Left lung (tissue), 14 donors: ENCODE measurements at places on chromosomes 7 and 10. TPM values are rescaled to one million over a fixed set of nuclear protein-coding genes. Genes with fewer than 3 reads are reported as not detected.

DNA sequence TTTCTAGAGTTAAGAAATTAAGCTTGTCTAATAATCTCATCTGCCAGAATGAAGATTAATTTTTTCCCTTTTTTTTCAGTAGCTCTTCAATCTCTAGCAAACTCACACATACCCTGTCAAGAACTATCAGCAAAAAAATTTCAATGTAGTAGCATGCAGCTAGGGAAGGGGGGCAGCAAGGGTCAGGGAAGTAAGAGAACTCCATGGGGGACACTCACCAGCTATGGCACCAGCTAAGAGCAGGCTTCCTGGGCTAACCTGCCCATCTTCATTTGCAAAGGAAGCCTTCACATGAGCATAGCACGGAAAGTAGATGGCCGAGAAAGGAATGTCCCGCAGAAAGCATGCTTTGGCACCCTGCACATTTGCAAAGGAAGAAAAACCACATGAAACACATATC lies 190.4 kb downstream of the SLC25A13 start:
- DNase-seq = no peak
- no peaks in the 10 kb centered on the region for H3K4me1 ChIP-seq
- H3K4me3 ChIP-seq = no peak overlapping the region
- no peaks in the 10 kb centered on the region for H3K27me3 ChIP-seq
- no peak overlapping the region for H3K27ac ChIP-seq
- H3K36me3 ChIP-seq = no peaks in the 10 kb centered on the region

DNA sequence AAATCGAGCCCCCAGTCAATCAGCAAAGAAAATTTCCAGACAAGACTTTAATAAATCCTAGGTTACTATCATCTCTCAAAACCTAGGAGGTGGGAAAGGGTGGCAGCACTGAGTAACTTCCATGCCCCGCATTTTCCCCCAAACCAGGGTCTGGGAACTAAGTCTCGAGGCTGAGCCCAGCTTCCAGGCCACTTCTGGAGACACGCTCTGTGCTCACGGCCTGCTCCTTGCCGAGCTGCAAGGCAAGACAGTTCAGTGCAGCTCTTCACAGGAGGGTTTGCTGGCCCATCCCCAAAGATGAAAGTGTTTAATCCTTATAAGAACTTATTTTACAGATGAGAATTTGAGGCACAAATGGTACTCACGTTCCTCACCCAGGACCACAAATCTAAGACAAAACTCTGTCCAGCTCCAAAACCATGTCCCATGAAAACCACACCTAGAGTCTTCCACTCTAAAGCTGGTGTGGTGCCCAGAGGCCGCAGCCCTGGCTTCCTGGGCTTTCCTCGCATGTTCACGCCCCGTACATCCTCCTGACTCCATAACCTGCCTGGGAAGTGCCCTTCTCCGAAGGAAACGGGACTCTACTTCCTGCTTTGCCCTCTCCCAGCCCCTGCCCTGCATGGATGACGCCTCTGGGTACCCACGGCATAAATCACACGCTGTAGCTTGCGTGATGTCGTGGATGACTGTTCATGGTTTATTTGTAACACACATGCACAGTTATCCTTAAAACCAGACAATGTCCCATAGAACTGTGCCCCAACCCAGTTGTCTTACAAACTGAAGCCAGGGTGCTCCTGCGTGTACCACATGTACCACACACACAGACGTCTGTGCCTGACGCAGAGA lies 201.2 kb downstream of the DIP2C start:
- no peak overlapping the region for H3K4me3 ChIP-seq
- H3K36me3 ChIP-seq = no peaks in the 10 kb centered on the region
- no peak for DNase-seq
- peaks cover 8% of the 10 kb centered on the region for H3K4me1 ChIP-seq

- no peaks in the 10 kb centered on the region for H3K36me3 ChIP-seq
Measured at GRCh38 chr10:67017218-67017617, 91.4 kb downstream of the LRRTM3 start.

DNA sequence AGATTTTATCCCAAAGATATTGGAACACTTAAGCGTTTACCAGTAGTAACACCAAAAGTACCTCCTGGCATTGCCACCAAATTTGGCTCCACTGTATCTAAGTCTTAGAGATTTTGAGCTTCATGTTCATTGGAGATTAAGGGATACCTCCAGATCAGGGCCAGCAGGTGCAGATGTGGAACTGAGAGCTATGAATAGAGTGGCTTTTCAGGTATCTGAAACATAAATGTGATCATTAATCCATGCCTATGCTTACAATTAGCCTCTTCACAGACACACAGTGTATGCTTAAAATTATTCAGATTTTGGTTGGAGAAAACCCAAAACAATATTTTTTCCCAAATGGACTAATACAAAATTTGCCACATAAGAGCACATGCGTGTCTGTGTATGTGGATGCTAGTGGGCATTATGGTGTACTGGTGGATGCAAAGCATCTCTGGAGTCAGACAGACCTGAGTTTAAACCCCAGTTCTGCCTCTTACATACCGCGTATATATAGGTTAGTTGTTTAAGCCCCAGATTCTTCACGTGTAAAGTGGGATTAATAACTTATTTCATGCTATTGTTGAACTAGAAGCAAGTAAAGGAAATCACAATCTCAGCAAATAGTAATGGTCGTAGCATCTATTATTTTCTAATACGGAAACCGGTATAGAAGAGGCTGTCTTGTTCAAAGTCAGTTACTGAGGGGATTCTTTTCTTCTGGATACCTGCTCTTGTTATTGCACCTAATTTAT lies 6.8 kb upstream of the LRRC4 start:
- no peaks in the 10 kb centered on the region for H3K27me3 ChIP-seq
- no peaks in the 10 kb centered on the region for H3K4me1 ChIP-seq
- no peak overlapping the region for H3K27ac ChIP-seq
- H3K4me3 ChIP-seq = no peak overlapping the region
- H3K36me3 ChIP-seq = no peaks in the 10 kb centered on the region
- no peak for DNase-seq

GRCh38 chr10:110708776-110709443 lies 64.8 kb downstream of the RBM20 start:
- peaks cover 4% of the 10 kb centered on the region for H3K27me3 ChIP-seq
- H3K4me1 ChIP-seq = no peaks in the 10 kb centered on the region
- DNase-seq = no peak
- H3K36me3 ChIP-seq = no peaks in the 10 kb centered on the region
- H3K27ac ChIP-seq = no peak overlapping the region

- peaks cover 10% of the 10 kb centered on the region for H3K4me1 ChIP-seq
- H3K4me3 ChIP-seq = no peak overlapping the region
- peak overlapping the region; percentile 39 for H3K27ac ChIP-seq
- no peaks in the 10 kb centered on the region for H3K27me3 ChIP-seq
- H3K36me3 ChIP-seq = no peaks in the 10 kb centered on the region
- no peak for DNase-seq
Measured at GRCh38 chr7:114988755-114989375, 67.0 kb downstream of the MDFIC start.

DNA sequence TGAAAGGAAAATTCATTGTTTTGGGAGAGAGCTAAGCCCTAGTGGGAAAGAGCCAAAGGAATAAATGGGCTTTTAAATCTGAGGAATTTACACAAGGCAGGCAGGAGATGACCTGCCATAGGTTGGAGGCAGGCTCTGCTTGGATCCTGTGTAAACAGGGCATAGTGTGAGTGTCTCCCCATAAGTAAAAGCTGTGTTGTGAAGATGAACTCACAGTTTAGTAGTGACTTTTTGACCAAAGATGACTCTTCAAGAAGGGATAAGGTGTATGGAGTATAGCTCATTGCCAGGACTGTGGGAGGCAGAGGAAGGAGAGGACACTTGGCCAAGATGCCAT lies 63.2 kb downstream of the KAT6B start:
- DNase-seq = no peak
- H3K4me1 ChIP-seq = peaks cover 7% of the 10 kb centered on the region
- H3K4me3 ChIP-seq = no peak overlapping the region
- no peaks in the 10 kb centered on the region for H3K36me3 ChIP-seq

- H3K27ac ChIP-seq = no peak overlapping the region
- H3K36me3 ChIP-seq = no peaks in the 10 kb centered on the region
- no peaks in the 10 kb centered on the region for H3K4me1 ChIP-seq
- DNase-seq = no peak
- H3K4me3 ChIP-seq = no peak overlapping the region
Measured at GRCh38 chr10:90675621-90676020, 182.2 kb downstream of the HTR7 start.

- no peaks in the 10 kb centered on the region for H3K27me3 ChIP-seq
- H3K36me3 ChIP-seq = no peaks in the 10 kb centered on the region
- no peak for DNase-seq
Measured at GRCh38 chr7:105674200-105674920, 93.1 kb upstream of the EFCAB10 start.

DNA sequence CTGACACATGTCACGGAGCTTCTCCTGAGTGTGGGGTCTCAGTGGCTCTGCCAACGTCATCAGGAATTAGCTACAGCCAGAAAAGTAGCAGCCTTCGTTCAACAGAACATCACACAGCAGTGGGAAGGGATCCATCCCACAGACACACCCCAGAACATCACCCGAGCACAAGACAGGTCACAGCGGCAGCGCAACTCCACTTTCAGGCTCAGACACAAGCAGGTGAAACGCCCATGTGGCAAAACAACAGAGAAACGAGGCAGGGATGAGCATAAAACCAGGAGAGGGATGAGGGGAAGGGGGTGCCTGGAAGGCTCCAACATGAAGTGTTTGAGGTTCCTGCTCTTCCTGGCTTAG lies 44.8 kb downstream of the CAMK2B start:
- no peak for DNase-seq
- no peak overlapping the region for H3K27ac ChIP-seq
- H3K36me3 ChIP-seq = no peaks in the 10 kb centered on the region
- no peaks in the 10 kb centered on the region for H3K4me1 ChIP-seq

GRCh38 chr10:22341190-22341925 lies 3.9 kb upstream of the SPAG6 start:
- peak; percentile 87 for DNase-seq
- H3K27ac ChIP-seq = peak overlapping the region; percentile 95
- peaks cover 88% of the 10 kb centered on the region for H3K27me3 ChIP-seq
- peak overlapping the region; percentile 75 for H3K4me3 ChIP-seq
- H3K4me1 ChIP-seq = peaks cover 32% of the 10 kb centered on the region

DNA sequence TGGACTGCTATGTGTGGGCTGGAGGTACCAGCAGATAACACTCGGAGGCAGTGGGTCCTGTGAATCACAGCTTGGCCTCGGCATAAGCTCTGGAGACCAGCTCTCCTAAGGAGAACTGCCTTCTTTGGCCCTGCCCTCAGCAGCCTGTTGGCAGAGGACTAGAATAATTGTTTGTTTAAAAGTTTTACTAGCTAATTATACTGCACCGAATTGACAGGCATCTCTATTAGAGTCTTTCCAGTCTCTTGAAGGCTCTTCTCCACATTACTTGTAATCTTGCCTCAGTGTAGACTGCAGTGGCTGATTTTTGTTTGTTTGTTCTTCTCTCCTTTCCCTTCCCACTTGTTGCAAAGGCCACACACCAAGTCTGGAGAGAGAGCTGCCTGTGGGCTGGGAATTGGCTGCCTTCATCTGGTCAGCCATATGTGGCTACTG lies 183.2 kb downstream of the AUTS2 start:
- H3K36me3 ChIP-seq = no peaks in the 10 kb centered on the region
- H3K4me3 ChIP-seq = no peak overlapping the region
- H3K4me1 ChIP-seq = peaks cover 3% of the 10 kb centered on the region
- peak; percentile 34 for DNase-seq
- no peak overlapping the region for H3K27ac ChIP-seq
- H3K27me3 ChIP-seq = no peaks in the 10 kb centered on the region

DNA sequence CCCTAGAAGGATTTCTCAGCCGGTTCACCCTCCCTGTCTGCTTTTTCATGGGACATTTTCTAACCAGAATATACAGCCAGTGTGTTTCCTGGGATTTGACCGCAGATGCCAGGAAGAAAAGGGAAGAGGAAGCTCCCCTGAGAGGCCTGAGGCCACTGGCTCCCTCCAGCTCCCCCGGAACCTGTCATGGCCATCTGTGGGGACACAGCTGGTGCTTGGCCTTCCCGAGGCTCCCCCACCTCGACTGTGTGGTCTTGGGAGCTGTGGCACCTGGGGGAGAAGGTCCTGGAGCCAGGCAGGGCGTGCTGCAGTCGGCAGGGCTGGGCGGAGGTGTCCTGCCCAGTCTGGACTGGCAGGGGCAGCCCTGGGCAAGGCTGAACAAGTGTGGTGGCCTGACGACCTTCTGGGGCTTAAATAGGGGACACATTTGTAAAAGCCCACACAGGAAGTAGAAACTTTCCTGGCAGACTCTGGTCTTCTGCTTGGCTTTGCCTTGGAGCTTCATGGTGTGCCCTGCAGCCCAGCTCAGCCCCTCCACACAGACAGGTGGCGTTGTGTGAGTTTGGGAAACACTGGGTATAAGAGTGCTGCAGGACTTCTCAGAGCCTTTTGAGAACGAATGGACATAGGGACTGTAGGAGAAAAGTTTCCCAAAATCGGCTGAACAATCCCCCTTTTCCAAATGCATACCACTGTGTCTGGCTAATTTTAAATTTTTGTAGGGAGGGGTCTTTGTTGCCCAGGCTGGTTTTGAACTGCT lies 6.8 kb downstream of the BRI3 start:
- no peaks in the 10 kb centered on the region for H3K36me3 ChIP-seq
- H3K27ac ChIP-seq = peak overlapping the region; percentile 95
- no peaks in the 10 kb centered on the region for H3K27me3 ChIP-seq
- H3K4me1 ChIP-seq = peaks cover 67% of the 10 kb centered on the region
- peak overlapping the region; percentile 79 for H3K4me3 ChIP-seq

GRCh38 chr7:41093141-41093540 lies 609.7 kb downstream of the INHBA start:
- H3K4me3 ChIP-seq = no peak overlapping the region
- no peak overlapping the region for H3K27ac ChIP-seq
- H3K4me1 ChIP-seq = no peaks in the 10 kb centered on the region
- no peaks in the 10 kb centered on the region for H3K27me3 ChIP-seq

DNA sequence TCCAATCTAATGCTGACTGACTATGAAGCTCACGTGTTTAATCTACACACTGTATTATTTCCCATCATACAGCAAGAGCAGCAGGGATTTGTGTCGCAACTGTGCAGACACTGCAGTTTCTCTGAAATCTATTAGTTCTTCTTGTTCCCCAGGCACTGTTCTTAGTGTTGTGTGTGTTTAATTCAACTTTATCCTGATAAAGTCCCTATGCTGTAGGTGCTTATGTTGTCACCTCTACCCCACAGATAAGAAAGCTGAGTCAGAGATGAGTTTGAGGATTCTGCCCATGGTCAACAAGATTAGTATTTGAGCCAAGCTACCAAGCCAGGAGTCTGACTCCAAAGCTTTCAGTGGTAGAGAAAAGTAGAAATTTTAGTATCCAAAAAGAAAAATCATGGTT lies 22.5 kb upstream of the EPHB6 start:
- no peaks in the 10 kb centered on the region for H3K4me1 ChIP-seq

HOGA1 gene
- 1.2 TPM for total RNA-seq

FAM13C gene
- total RNA-seq = 10.3 TPM

EVX1 gene
- not detected for total RNA-seq

TEX47 gene
- not detected for total RNA-seq

CNPY1 gene
- total RNA-seq = not detected

CYP3A7 gene
- 0.41 TPM for total RNA-seq

COL13A1 gene
- total RNA-seq = 4.0 TPM
